ENCODE measurements at places on chromosomes 2 and 18.

- DNase-seq, result no peak
Observed at GRCh38 chr2:134351016-134351415, 97.1 kb downstream of the MGAT5 start.

DNA sequence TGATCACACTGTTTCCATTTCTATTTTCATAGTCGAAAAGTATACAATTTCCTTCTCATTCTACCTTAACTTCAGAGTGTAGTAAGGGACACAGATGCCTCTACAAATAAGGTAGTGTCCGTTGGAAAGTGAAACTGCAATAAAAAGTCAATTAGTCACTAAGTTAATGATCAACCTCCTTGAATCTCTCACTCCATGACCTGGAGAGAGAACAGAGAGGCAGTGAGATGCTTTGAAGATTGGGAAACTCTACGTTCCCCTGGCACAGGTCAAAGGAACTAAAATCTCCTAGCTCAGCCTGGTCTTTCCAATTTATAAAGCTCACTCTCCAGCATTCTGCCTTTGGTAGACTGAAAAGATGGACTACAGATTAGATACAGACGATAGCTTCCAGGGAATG lies 153.8 kb upstream of the ACAA2 start:
- DNase-seq, result no peak

- no peak for DNase-seq
Observed at GRCh38 chr2:211203986-211204385, 647.6 kb downstream of the CPS1 start.

DNA sequence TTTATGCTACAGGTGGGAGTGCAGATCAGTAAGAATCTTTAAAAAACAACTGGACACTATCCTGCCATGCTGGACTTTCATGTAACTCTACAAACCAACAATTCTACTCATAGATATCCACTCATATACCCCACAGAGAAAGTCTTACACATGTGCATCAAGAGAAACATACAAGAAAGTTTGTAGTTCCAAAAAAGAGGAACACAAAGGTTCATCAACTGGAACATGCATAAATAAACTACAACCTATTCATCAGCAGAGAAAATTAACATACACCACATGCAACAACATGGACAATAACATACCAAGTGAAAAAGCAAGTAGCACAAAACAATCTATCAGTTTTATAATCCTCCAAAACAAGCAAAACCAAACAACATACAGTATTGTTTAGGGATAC lies 17.0 kb downstream of the TCF4 start:
- DNase-seq, result no peak

GRCh38 chr2:3617198-3617890 lies 22.4 kb downstream of the COLEC11 start:
- DNase-seq, result no peak

DNA sequence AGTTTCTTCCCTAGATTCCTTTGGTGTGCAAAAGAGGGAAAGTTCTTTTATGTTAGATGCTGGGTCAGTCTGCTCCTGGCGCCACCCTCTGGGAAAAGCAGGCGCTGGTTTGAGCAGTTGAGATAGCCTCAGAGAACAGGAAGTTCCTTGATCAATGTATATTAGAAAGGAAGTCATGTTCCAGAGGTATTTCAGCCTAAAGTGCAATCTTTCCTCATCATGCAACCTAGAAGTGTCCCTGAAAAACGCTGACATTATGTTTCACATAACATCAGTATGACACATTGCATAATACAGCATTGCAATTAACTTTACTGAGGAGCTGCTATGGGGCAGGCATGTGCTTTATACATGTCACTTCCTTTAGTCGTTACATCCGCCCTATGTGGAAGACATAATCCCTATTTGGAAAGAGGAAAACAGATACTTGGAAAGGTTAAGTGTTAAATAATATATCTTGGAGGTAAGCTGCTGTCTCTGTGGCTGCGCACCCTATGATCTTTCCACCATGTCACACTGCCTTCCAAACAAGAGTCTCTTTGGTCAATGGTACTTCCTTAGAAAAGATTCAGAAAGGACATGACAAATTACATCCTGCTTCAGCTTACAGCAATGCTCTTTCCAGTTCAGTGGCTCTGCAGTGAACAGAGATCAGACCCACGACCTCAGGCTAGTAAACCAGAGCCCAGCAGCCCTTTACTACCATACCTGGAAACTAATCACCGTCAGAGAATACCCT lies 369.7 kb downstream of the RAD51AP2 start:
- no peak for DNase-seq

DNA sequence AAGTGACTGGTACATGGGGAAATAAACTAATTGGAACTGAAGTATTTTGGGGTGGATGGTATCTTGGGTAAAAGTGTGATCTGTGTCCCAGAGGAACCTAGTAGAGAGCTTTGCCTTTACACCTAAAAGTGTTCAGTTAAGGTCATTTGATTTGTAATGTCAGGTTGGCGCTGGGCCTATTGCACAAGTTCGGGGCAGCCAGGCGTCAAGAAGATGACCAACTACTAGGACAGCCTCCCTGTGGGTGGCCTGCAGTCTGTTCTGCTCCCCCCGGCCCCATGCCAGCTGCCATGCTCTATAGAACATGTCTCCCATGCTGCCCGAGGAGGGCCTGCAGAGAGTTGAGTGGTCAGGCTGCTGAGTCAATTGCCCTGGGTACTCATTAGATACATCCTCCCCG lies 10.1 kb downstream of the RRM2 start:
- DNase-seq, result no peak

GRCh38 chr2:224195925-224196571 lies 157.0 kb upstream of the SERPINE2 start:
- no peak for DNase-seq

- no peak for DNase-seq
Observed at GRCh38 chr2:212237350-212238095, 301.1 kb downstream of the ERBB4 start.

- DNase-seq, result no peak
Observed at GRCh38 chr2:205883965-205884364, 201.7 kb downstream of the NRP2 start.

- DNase-seq, result no peak
Observed at GRCh38 chr2:97712693-97713295, 582 bp upstream of the ZAP70 start.

- no peak for DNase-seq
Observed at GRCh38 chr2:213122725-213123124, 28.7 kb downstream of the IKZF2 start.

GRCh38 chr18:37452682-37453385 lies 112.8 kb downstream of the CELF4 start:
- DNase-seq, result no peak

GRCh38 chr2:133322909-133323308 lies 245.4 kb downstream of the NCKAP5 start:
- DNase-seq, result no peak

GRCh38 chr2:80293039-80293438 lies 11.5 kb downstream of the LRRTM1 start:
- no peak for DNase-seq

DNA sequence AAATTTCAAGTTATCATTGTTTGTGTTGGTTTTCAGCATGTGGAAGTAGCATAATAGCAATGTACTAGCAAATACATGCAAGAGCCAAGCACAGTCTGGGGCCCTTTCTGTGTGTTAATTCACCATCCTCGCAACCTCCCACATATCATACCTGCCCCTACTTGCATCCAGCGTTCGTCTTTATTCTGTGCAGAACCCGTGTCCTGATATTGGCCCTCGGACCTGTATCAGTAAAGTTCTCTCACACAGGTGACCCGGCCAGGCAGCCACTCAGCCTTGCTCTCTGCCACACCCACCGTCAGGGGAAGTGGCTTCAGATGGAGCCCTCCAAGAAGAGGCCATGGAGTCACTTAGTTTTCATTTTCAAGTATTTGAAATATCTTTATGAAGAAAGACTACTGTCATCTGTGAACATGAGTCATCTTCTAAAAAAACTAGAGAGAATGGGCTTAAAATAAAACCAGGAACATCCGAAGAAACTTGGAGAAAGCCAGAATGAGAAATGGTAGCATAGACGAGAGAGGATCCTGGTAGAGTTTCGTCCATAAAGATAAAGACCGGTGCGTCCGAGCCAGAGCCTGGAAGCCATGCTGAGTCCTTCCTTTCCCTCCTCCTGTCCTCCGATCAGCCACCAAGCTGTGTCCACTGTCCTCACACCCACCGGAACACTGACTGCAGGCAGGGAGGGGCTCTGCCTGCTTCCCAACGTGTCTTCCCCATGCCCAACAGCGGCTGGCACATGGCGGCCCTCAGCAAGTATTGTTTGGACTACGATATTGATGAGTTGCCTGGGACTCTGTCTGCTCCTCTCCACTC lies 57.3 kb upstream of the RPL31 start:
- DNase-seq, result no peak

- no peak for DNase-seq
Observed at GRCh38 chr2:170144761-170145160, 33.2 kb upstream of the MYO3B start.

GRCh38 chr2:213806125-213806726 lies 522.0 kb downstream of the SPAG16 start:
- no peak for DNase-seq

DNA sequence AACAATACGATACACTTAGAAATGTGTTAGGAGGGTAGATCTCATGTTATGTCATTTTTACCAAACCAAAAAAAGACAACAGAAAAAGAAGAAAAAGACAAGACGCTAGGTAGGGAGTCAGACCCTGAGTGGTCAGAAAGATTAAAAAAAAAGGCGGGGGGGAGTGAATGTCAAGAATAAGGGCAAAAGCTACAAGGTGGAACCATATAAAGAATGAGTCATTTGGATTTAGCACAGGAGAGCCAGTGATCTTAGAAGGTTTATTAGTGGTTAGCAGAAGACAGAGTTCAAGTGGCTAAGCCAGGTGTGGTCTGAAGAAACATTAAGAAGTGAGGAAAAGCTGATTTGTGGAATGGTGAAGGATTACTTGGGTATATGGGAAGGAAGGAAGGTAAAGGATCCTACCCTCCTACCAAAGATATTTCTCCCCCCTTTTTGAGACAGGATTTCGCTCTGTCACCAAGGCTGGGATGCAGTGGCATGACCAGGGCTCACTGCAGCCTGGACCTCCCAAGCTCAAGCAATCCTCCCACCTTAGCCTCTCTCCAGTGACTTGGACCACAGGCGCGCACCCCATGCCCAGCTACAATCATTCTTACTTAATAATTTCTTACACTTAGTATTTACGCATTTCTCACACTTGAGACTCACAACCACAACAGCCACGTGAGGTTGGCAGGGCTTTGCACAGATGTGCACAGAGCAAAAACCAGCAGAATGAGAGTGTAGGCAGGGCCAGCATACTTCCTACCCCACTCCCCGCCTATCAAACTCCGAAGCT lies 2.6 kb downstream of the DSC2 start:
- DNase-seq, result no peak

- no peak for DNase-seq
Observed at GRCh38 chr2:105691947-105692390, 52.7 kb upstream of the NCK2 start.

- DNase-seq, result no peak
Observed at GRCh38 chr2:47004905-47005495, 89.4 kb upstream of the MCFD2 start.

GRCh38 chr18:6921571-6921970 lies 192.1 kb downstream of the ARHGAP28 start:
- DNase-seq, result no peak

GRCh38 chr2:184727813-184728212 lies 129.5 kb downstream of the ZNF804A start:
- DNase-seq, result no peak

- no peak for DNase-seq
Observed at GRCh38 chr2:151381266-151381665, 23.9 kb downstream of the TNFAIP6 start.

DNA sequence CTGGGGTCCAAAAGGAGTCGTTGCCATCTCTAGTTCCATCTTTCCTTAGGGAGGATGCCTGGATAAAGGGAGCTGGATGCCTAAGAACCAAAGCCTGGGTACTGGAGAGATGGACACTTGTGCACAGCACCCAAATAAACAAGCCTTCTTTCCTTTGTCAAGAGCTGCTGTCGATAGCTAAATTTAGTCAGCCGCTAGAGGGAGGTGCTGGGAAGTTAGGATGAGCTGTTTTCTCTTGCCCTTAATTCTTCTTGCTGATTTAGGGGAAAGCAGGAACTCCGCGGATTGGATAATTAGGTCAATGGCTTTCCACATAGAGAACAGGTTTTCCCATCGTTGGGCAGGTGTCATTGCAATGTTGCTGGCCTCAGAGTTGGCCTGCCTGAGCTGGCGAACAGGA lies 30.9 kb upstream of the SERPINB12 start:
- DNase-seq, result no peak

DNA sequence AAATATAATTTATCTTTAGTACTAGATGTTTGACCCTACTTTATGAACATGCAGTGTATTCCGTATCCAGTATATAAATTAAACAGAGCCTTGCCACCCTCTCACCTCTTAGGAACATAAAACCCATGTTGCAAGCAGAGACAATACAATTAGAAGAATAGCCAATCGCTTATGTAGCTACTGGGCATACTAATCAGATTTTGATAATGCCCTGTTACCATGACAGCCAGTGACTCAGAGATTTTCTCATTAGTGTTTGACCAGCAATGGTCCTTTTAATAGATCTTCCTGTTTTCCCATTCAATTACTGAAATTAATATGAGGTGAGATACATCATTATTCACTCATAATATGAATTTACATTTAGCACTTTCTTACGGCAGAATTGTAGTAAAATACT lies 547.3 kb upstream of the VWC2L start:
- DNase-seq, result no peak

DNA sequence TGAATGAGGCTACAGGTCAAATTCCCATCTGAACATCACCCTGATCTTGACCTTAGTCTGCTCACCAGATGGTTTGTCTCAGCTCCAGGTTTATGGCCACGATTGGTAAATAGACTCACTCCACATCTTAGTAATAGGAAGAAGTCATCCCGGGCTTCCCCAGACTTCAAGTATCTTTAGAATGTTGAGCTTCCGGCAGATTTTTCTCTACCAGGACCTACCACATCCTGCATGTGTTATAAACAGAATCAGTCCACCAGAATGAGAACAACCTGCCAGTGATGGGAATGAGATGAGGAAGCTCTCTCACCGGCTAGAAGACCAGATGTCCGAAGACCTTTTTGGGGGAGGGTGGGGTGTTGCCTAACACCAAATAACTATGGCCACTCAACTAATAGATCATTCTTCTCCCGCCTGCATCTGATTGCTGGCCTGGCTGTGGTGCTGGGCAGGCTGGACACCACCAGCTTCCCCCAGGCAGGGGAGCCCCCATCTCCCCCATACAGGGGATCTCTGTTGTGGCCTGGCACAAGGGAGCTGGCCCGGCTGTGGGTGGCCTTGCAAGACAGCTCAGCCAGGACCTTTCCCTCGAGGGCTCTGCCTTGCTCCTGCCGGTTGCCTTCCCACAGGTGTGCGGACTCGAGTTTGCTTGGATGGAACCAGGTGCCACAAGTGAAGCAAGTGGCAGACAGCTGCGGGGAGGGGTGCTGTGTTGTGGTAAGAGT lies 88.5 kb downstream of the SH3RF3 start:
- DNase-seq, result no peak
